ENCODE measurements at places on chromosomes 7 and 10.

- DNase-seq = no peak
These were observed 18.8 kb upstream of the SH2D4B start for GRCh38 chr10:80518807-80519360.

GRCh38 chr10:88439932-88440331 is 143.2 kb downstream of the RNLS start:
- DNase-seq = no peak

GRCh38 chr10:116827214-116827671 is 22.1 kb upstream of the ENO4 start:
- no peak for DNase-seq

DNA sequence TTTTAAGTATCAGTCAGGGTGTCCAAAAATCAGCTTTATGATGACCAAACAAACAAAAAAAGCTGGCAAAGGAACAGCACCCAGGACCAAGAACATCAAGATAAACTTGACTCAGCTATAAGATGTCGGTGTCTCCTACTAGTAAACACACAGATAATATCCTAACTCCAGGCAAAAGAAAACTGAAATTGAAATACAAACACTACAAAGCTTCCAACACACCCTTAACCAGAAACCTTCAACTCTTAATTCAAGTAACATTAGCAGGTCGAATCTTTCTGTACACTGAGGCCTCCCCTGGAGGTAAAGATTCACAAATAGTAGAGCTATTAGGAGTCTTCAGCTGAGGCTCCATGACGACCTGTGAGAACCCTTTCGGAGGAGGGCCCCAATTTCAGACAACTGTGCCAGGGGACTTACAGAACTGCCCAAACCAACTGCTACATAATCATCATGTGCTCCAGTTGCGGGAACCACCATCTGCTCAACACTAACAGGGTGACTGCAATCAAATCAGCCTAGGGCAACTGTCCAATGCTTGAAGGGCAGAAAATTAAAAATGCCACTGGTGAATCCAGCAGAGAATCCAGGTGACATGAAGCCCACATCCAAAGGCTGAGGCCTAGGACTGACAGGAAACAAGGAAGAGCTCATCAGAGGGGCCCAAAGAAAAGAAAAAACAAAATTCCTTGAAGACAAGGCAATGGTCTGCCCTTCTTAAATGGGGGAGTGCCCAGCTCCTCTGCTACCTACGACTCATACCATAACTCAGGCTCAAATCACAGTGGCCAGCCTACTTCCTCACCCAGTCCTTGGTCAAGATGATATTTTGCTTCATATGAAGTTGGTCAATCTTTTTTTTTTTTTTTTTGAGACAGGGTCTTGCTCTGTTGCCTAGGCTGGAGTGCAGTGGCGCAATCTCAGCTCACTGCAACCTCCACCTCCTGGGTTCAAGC is 20.0 kb downstream of the XPNPEP1 start:
- DNase-seq = no peak

- no peak for DNase-seq
These were observed 628 bp downstream of the MPLKIP start for GRCh38 chr7:40133561-40134427.

DNA sequence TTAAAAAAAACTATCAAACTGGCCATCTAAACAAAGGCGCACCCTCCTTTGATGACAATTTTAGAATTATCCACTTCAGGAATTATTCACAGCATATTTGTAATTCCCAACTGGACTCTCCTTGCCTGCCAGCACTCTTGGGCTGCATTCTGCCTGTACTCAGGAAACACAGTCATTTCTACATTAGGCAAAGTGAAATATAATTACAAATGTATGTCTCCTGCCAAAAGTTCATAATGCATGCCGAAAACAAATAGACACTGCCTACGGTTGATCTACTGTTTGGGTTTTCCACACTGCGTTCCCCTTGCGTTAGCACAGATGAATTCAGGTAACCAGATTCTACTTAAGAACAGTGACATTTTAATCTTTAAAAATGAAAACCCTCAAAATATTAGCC is 1.9 kb downstream of the HGF start:
- DNase-seq = no peak

- DNase-seq = no peak
These were observed 34.6 kb downstream of the OAT start for GRCh38 chr10:124384172-124384571.

GRCh38 chr10:14554091-14554490 is 220.6 kb downstream of the FAM107B start:
- no peak for DNase-seq

DNA sequence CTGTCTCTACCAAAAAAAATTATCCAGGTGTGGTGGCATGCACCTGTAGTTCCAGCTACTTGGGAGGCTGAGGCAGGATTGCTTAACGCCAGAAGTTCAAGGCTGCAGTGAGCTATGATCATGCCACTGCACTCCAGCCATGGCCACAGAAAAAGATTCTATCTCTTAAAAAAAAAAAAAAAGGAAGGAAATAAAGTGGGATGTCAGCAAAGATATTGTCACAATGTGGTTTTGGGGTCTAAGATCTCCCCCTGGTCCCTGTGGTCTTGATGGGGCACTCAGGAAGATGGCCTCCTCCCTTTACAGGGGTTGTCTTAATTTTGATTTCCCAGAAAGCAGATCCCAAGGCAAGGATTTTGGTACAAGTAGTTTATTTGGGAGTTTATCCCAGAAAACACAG is 7.4 kb upstream of the KAZALD1 start:
- DNase-seq = no peak

DNA sequence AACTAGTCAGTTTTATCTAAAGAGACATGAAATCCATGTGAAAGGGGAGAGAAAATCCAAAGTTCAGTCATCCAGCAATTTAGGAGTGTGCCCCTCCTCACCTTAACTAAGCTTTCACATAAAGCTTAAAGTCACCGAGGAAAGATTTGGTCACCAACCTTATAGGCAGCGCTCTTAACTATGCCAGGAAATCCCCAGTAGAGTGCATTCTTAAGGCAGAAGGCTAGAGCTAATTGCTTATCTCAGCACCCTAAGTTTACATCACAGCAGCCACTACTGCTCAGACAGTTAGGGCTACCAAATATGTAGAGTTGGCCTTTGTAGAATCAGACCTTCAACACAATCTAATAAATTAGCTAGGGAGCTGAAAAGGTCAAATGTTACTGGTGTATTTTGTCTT is 47.9 kb downstream of the MTPN start:
- no peak for DNase-seq

DNA sequence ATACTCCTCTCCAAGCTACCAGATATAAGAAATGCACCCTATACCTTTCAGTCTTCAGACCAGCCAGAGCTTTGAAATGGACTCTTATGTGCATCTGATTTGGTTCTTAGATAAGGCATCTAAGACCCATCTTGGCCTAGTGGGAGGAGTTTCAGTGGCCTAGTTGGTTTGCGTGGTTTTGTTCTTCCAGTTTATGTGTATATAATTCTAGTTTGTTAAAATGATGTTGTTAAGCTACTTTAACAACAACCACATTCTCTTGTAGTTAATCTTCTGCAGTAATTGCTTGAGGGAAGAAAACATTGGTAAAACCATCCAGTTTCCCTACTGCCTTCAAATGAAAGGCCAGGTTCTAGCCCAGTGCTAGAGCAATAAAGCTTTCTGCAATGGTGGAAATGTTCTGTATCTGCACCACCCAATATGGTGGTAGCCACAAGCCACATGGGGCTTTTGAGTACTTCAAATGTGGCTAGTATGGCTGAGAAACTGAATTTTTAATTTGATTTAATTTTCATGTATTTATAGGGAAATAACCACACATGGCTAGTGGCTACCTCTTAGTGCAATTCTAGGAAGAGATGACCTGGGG is 66.3 kb downstream of the KLHDC10 start:
- DNase-seq = no peak

DNA sequence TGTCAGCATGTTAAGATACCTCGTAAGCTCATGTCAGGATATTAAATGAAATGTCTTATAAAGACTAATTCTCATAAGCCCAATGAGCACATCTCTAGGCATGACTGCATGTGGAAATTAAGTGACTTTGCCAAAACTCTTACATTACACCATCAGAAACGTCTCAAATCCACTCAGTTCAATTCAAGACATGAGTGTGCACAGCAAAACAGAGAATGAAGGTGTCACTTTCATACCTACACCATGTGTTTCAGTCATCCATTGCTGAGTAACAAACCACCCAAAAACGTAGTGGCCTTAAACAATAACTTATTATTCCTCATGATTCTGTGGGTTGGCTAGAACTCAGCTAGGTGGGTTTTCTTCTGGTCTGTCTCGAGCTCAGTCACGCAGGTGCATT is 99.8 kb downstream of the ATE1 start:
- no peak for DNase-seq

DNA sequence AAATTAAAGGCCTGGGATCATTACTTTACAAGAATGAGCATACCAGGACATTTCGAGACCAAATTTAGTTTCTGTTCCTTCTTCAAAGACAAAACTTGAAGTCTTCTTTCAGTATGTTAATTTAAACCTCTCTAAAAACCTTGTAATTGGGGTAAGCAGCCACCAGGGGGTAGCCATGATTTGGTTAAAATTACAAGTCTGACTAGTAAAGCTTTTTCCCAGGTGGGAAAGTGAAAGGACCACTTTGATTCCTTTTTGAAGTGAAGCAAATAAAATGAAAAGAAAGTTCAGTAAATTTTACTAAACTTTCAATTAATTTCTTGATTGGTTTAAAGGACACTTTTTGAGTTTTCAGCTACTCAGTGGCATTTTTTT is 294.3 kb downstream of the BBS9 start:
- DNase-seq = no peak

DNA sequence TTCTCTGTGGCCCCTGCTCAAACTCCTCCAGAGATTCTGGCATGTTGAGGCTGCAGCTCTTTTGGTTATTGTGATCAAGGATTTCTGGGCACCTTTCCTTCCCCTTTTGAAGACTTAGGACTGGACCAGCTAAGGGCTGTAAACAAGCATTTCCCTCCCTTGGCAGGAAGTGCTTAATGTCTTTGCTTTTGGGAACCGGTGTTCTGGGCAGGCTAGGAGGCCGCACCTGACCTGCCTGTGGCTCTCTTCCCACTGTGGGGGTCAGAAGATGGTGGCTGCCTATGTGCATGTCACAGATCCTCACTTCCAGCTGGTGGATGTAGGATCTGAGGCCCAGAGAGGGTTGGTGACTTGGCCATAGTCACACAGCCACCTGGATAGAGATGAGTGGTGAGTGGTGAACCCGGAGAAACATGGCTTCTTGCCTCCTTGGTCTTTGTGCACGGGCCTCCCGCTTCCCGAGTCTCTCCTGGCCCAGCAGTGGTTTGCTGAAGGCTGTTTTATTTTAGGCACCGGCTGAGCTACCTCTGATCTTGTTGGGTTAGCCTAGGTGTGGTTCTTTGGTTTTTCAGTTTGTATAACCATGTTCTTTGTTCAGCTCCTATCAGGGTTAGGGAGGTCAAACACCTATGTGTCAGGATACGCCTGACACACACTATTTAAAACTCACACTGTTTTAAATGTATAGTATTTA is 82.0 kb downstream of the GRK5 start:
- DNase-seq = no peak

- no peak for DNase-seq
These were observed 7.7 kb downstream of the CTBP2 start for GRCh38 chr10:125152450-125153368.

- DNase-seq = no peak
These were observed 1.1 kb upstream of the CRHR2 start for GRCh38 chr7:30683306-30683705.

- no peak for DNase-seq
These were observed 2.9 kb downstream of the C1QL3 start for GRCh38 chr10:16518822-16519221.

GRCh38 chr7:44112231-44112996 is 8.3 kb downstream of the AEBP1 start:
- DNase-seq = no peak

GRCh38 chr10:49185213-49185612 is 3.0 kb downstream of the TMEM273 start:
- DNase-seq = no peak

DNA sequence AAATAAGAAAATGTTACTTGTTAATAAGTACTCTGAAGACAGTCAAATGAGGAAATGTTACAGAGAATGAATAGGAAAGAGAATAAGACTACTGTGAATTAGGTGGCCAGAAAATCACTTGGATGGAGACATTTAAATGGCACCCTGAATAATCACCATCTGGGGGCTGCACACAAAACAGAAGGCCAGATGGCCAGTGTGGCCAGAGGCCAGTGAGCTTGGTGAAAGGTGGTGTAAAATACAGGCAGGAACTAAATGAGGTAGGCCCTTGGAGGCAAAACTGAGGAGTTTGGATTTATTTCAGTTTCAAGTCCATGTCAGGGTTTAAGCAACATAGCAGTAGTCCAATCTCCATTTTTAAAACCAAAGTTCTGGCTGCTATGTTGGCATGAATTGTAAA is 126.7 kb downstream of the TSPAN12 start:
- DNase-seq = no peak
